Stimulated activated CD8-positive, alpha-beta memory T cell treated with anti-CD3 and anti-CD28 coated beads, Interleukin-4, amount 100 ng/mL, for 24 hours (primary cell): ENCODE measurements at places on chromosomes 13 and 19.

DNA sequence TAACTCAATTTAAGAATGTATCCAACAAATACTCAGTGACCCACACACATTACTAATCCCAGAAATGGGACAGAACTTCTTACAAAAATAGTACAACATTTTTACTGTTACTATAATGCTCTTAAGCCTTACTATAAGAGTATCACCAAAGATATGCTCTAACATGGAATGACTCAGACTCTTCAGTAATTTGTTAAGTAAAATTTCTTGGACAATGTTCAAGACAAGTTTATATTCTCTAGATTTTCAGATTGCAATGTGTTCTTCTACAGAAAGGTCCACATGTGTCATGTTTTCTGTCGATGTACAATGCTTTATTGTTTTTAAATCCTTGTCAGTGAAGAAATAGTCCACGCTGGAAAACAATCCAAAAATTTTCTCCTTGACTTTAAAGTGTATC, 66.3 kb upstream of the RFXAP start:
- no peak for DNase-seq

- no peak for DNase-seq
These were observed 338.6 kb downstream of the FGF9 start for GRCh38 chr13:22009500-22009899.

DNA sequence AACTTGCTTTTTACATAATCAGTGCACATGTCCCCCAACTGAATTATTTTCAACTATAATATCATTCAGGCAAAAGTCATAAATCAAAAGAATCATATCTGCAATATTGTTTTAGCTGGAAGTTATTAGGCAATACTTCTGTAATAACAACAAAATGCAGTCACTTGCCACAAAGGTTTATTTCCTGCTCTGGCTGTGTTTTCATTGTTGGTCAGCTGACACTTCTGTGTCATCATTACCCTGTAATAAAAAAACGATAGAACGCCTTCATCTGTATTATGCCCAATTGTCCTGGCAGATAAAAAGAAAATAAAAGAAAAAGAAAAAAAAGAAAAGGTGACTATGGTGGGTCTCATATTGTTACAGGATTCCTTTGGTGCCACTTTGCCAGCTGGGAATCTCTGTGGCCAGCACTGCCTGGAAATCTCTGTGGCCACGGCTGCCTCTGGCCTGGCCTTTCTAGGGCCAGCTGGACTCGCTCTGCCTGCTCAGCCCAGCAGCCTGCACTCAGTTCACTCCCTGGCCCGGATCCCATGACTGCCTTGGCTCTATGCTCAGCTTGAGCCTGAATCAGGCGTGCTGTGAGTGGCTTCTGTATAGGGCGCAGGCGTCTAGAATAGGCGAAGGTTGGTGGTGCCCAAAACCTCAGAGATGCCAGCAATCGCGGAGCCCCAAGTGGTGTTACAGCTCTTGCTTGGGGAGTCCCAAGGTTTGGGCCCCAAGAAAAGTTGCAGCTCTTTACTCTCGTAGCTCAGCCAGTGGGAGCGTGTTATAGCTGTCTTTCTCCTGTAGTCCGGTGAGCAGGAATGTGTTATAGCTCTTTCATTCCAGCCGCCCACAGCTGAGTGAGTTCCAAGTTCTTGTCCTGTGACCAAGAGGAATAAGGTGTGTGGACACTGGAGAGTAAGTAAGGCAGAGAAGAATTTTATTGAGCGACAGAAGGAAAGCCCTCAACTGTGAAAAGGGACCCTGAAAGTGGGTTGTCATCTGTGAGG, 1227.1 kb downstream of the SLITRK1 start:
- no peak for DNase-seq

- DNase-seq: no peak
These were observed 655 bp upstream of the S1PR5 start for GRCh38 chr19:10517760-10518443.

DNA sequence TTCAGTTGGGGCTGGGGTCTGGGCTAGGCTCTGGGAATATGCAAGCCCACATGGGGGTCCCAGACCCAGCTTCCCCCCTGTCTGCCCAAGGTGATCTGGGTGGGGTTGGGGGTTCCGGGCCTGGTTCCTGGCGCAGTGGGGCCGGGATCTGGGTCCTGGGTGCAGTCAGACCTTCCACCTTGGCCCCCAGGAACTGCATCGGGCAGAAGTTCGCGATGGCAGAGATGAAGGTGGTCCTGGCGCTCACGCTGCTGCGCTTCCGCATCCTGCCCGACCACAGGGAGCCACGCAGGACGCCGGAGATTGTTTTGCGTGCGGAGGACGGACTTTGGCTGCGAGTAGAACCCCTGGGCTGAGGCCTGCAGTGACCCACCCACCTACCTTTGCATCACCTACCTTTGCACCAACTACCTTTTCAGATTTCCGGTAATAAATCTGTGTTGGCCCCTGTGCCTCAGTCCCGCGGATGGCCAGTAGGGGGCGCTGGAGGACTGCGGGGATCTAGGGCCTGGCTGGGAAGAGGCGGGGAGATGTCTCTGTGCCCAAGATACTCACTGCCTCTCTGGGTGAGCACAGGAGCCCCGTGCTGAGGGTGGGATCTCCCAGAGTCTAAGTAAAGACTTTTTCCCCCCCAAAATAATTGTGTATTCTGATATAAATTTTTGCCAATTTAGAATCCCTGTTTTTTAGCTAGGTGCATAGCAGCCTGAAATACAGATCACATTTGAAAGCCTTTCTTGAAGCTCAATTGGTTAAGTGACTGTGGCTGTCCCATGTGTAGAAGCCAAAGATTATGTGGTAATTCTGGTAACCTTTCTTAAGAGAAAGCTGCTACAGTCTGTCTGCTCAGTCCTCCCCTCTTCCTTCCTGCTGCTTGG, 11.5 kb upstream of the CYP4F3 start:
- DNase-seq: peak; percentile 85

DNA sequence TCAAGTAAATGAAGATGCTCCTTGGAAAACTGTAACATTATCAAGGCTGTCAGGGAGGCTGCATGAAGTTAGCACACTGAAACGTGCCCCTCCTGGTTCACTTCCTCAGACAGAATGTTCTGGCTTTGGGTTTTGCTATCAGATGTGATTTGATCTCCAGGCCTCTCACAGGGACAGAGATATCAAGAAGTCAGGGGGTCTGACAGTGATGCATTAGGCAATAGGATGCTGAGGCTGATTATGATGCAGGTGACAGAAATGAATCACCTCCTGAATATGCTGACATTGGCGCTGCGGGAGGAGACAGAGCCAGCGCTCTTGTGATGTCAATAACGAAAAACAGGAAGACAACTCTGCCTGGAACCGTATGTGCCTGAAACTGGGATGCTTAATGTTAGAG, 278.5 kb downstream of the DCT start:
- no peak for DNase-seq

DNA sequence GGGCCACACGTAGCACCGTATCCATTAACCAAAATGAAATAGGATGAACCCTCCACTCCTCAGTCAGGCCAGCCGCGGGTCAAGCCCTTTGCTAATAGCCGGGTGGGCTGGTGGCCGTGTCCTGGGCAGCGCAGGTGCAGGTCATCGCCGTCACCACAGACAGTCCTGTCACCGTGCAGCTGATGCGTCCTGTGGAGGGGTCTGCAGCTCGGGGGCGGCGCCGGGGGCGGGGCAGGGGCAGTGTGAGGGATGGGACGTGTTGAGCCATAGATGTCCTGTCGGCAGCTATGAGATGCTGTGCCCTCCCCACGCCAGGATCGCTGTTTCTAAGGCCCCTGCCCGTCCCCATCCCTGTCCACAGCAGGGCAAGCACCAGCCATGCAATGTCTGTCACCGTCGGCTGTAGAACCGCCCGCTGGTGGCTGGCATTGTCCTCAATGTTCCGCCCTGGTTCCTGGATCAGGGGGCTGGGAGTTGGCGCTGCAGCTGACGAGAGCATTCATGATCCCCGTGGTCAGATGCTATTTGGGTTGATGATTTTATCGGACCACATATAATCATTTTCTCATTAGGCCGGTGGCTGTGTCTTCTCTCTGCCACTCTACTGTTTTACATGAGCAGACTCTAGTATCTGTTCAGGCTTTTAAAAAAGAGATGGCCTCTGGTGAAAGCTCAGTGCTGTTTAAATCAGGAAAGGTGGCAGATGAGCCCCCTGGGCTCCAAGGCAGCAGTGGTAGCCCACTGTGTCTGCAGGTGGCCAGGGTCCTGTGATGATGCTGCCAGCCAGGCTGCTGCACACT, 126.1 kb downstream of the KDM4B start:
- no peak for DNase-seq

GRCh38 chr13:67515895-67516294, 285.8 kb upstream of the PCDH9 start:
- DNase-seq: no peak

DNA sequence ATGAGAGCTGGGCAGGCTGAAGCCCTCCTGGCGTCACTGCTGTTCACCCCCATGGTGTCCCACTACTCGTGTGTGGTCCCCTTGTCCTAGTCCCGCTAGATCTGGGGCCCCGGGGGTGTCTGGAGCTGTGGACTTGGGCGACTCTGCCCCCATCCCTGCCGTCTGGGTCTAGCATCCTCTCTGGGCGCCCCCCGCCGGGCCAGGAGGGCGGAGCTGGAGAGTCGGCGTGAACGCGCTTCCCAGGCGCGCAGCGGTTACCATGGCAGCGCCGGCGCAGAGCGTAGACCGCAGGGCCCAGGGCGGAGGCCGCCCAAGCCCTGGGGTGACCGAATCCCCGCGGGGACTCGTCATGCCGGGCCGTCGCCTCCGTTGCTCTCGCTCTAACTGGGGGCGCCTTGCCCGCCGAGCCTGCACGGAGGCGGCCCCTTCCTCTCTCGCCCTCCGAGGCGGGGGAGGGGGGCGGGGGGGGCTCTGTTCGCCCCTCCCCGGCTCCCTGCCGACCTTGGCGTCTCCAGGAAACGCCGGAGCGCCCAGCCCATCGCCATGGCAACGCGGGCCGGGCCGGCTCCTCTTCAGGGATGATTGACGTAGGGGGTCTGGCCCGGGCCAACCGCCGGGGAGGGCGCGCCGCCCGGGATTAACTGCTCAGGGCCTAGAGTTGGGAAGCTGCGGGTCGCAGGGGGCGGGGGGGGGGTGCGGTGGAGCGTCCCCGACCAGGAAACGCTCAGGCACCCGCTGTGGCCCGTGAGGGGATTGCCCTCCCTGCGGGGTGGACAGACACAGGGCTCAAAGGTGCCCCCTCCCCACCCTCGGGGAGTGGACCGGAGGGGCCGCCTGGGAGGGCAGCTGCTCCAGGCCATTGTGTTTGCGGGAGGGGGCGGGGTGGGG, 8.9 kb downstream of the ISYNA1 start:
- peak; percentile 74 for DNase-seq

- no peak for DNase-seq
These were observed 123.6 kb downstream of the UQCRFS1 start for GRCh38 chr19:29089315-29089870.

- no peak for DNase-seq
These were observed 27.7 kb upstream of the NFIC start for GRCh38 chr19:3338541-3339181.

DNA sequence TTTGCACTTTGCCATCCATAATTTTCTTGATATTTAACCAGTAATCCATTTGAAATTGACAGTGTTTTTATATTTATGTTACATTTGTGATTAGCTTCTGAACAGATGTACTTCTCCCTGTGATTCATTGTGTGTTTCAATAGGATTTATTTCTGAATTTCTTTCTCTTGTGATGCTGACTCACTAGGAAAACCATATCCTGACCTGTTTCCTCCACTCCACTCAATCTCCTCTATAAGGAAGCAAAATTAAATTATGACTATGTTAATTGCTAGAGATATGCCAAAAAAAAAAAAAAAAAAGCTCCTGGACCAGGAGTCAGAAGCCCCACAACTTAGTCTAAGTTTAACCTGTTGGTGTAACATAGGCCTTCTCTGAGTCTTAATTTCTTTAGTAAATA, 614.6 kb upstream of the SPRY2 start:
- DNase-seq: no peak

DNA sequence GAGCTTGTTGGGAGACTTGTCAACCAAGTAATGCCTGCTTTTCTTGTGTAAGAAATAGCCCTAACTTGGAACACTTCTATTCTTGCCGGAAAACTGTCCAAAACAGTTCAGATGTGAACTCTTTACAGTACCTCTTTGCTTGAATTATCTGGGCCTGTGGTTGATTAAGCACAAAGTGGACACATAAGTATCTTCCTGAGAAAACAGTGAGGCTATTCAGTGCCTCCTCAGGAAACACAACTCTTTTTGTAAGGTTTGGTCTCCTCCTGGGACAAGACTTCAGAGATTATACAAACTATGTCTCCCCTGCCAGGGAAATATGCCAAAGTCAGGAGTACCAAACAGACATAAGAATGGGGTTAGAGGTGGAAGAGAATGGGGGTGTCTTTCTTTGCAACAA, 127.7 kb downstream of the LACC1 start:
- no peak for DNase-seq

DNA sequence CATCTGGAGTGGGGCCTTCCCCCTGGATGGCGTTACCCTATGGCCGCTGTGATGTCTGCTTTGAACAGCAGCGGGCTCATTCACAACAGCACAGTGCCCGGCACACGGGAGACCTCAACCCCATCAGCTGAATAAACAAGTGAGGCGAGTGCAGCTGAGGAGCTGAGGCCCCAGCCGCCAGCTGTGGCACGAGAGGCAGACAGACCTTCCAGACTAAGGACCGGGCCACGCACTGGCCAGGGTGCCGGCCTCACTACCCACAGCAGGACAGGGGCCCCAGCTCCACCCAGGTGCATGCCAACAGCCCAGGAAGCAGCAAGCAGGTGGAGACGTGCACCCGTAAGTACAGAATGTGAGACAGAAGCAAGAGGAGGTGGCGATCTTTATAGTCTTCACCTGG, 39.6 kb downstream of the STK24 start:
- no peak for DNase-seq
